ENCODE measurements at places on chromosomes 1 and 21.

DNA sequence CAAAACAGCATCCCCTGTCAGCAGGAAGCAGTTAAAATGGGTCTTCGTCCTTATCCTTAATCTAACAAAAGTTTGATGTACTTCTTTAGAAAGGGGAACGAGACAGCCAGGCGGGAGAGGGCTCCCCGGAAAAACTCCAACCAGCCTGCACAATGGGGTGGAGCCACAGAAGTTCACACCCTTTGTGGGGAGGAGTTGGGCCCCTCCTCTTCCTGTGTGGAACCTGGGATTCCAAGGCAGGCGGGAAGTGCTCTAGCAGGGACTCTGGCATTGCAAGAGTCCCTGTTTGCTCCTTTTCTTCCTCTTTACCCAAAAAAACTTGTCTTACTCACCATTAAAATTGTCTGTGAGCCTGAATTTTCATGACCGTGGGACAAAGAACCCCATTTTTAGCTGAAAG is 47.7 kb downstream of the FCRL5 start:
- no peak overlapping the region for H3K4me3 ChIP-seq
- no peaks in the 10 kb centered on the region for H3K4me1 ChIP-seq
- H3K27me3 ChIP-seq = no peaks in the 10 kb centered on the region
- H3K36me3 ChIP-seq = no peaks in the 10 kb centered on the region
- no peak for DNase-seq

- peaks cover 28% of the 10 kb centered on the region for H3K27me3 ChIP-seq
- no peaks in the 10 kb centered on the region for H3K36me3 ChIP-seq
- no peak for DNase-seq
- peaks cover 8% of the 10 kb centered on the region for H3K4me1 ChIP-seq
- no peak overlapping the region for H3K27ac ChIP-seq
Measured at GRCh38 chr21:45250272-45250671, 37.4 kb downstream of the POFUT2 start.

DNA sequence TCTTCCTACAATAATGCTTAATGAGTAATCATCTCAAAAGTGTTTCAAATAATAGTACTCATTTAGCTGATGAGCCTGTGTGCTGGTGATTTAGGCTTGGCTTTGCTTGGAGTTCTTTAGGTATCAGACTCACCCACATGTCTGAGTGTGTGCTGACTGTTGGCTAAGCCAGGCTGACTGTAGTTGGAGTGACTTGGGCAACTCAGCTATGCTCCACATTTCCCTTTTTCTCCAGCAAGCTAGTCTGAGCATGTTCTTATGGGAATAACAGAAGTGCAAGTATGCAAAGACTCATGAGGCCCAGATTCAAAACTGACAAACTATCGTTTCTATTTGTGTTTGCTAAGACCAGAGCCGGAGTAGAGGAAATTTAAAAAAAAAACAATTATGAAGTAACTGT is 99.0 kb upstream of the ADGRL4 start:
- H3K4me3 ChIP-seq = no peak overlapping the region
- DNase-seq = no peak
- H3K4me1 ChIP-seq = no peaks in the 10 kb centered on the region
- no peaks in the 10 kb centered on the region for H3K27me3 ChIP-seq

DNA sequence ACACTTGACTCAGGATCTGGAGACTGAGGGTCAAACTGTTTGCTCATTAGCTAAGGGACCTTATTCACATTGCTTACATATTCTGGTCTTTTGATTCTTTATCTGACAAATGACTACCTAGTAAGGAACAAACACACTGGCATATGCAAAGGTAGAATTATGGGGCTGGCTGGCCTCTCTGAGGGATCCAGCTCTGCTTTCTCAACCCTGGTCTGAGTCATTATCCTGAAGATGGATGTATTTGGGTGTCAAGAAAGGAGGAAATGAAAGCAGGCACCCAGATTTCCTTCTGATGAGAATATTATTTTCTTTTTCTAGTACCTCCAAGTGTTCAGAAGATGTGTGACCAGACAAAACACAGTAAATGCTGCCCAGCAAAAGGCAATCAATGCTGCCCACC is 6.0 kb downstream of the SMCP start:
- H3K27ac ChIP-seq = no peak overlapping the region
- H3K27me3 ChIP-seq = no peaks in the 10 kb centered on the region
- no peaks in the 10 kb centered on the region for H3K36me3 ChIP-seq
- no peak for DNase-seq

DNA sequence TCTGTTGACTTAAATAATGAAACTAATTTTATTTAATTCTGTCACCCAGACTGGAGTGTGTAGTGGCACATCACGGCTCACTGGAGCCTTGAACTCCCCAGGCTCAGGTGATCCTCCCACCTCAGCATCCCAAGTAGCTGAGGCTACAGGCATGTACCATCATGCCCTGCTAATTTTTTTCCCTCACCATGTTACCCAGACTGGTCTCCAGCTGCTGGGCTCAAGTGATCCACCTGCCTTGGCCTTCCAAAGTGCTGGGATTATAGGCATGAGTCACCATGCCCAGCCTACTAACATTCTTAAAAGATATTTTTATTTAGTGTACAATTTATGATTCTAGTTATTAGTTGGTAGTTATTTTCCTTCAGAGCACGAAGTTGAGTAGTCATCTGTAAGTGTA is 49.5 kb downstream of the NRDC start:
- peak; percentile 33 for DNase-seq
- H3K4me3 ChIP-seq = no peak overlapping the region
- no peak overlapping the region for H3K27ac ChIP-seq
- H3K36me3 ChIP-seq = peaks cover 4% of the 10 kb centered on the region

GRCh38 chr1:220967911-220968310 is 88.7 kb downstream of the HLX start:
- no peak for DNase-seq
- no peak overlapping the region for H3K27ac ChIP-seq

DNA sequence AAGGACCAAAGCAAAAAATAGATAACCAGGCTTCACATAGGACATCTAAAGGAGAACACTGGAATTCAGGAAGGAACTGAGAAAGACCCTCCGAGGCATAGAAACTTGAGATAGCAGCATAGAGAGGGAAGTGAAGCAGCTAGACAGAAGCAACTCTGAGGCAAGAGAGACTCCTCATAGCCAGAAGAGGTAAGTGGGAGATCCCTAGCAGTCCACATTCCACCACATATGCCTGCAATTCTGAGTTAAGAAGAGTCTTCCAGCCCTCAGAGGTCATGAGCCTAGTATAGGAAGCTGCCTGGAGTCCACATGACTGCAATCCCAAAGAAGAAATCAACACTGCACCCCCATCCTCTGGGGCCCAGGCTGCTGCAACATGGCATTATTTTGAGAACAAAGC is 13.9 kb upstream of the FGGY start:
- H3K4me3 ChIP-seq = no peak overlapping the region
- H3K4me1 ChIP-seq = peaks cover 14% of the 10 kb centered on the region
- no peaks in the 10 kb centered on the region for H3K27me3 ChIP-seq

DNA sequence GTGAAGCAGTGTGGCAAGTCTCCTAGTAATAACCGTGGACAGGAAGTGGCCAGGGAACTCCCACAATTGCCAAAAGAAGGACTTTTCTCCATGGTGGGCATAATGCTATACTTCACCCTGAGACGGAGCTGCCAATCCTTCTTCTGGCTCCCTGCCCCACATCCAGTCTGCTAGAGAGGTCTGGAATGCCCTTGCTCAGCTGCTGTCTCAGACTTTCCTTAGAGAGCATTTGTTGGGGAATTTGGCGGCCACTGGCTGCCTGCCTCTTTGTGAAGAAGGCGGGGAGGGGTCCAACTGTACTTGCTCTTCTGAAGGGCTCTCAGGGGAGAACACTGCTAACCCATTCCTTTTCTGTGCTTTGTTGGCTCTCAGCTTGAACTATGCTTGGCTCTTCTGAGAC is 123.7 kb upstream of the EDN2 start:
- no peak overlapping the region for H3K4me3 ChIP-seq
- no peak overlapping the region for H3K27ac ChIP-seq
- no peak for DNase-seq
- H3K4me1 ChIP-seq = no peaks in the 10 kb centered on the region
- no peaks in the 10 kb centered on the region for H3K27me3 ChIP-seq
- no peaks in the 10 kb centered on the region for H3K36me3 ChIP-seq

GRCh38 chr1:195082183-195082582 is 1526.1 kb downstream of the KCNT2 start:
- no peak for DNase-seq
- no peak overlapping the region for H3K4me3 ChIP-seq
- H3K36me3 ChIP-seq = no peaks in the 10 kb centered on the region
- H3K27ac ChIP-seq = no peak overlapping the region
- H3K27me3 ChIP-seq = no peaks in the 10 kb centered on the region
- no peaks in the 10 kb centered on the region for H3K4me1 ChIP-seq

- DNase-seq = no peak
- H3K36me3 ChIP-seq = no peaks in the 10 kb centered on the region
- no peak overlapping the region for H3K27ac ChIP-seq
- peaks cover 2% of the 10 kb centered on the region for H3K4me1 ChIP-seq
- no peak overlapping the region for H3K4me3 ChIP-seq
Measured at GRCh38 chr1:70415882-70416281, 4.8 kb downstream of the CTH start.

DNA sequence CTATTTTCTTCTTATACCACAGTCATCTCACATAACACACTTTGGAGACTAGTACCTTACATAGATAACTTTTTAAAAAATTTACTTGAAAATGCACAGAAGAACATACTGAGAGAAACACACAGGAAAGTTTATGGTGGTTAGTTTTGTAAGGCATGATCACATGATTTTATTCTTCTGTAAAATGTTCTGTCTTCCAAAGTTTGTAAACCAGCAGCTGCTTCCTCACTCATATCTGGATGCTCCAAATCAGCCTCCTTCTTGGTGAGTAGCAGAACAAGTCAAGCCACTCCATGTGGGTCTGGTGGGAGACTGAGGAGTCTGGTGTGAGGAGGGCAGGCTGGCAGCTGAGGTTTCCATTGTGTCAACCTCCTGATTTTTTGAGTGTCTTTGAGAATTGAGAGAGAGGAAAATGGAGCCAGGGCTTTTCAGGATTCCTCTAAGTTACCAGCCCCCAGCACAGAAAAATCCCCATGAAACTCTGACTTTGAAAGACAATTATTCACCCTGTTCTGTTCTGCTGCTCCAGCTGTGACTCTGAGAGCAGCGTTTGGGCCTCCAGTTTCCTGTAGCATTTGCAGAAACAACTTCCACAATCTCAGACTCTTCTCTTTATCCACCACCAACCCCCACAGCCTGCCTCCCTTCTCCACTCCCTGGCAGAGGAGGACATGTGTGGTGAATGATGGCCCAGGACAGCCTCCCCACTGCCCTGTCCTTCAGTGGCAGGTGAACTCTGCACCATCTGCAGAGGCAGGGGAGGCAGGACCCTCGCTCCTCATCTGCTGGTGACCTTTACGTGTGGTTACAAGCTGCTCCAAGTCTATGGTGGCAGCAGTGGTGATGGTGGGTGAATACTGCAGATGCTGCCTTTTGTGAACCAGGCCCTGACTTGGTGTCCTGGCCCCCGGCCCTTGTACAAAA is 82.3 kb downstream of the FCRL5 start:
- DNase-seq = no peak
- no peaks in the 10 kb centered on the region for H3K27me3 ChIP-seq
- no peaks in the 10 kb centered on the region for H3K36me3 ChIP-seq
- no peaks in the 10 kb centered on the region for H3K4me1 ChIP-seq
- no peak overlapping the region for H3K27ac ChIP-seq

GRCh38 chr21:32173121-32173724 is 105.6 kb downstream of the MIS18A start:
- H3K36me3 ChIP-seq = no peaks in the 10 kb centered on the region
- no peaks in the 10 kb centered on the region for H3K27me3 ChIP-seq
- H3K4me1 ChIP-seq = no peaks in the 10 kb centered on the region

GRCh38 chr1:223208164-223209076 is 65.4 kb upstream of the TLR5 start:
- H3K27ac ChIP-seq = no peak overlapping the region
- no peaks in the 10 kb centered on the region for H3K27me3 ChIP-seq
- DNase-seq = no peak
- no peaks in the 10 kb centered on the region for H3K4me1 ChIP-seq
- H3K36me3 ChIP-seq = no peaks in the 10 kb centered on the region

DNA sequence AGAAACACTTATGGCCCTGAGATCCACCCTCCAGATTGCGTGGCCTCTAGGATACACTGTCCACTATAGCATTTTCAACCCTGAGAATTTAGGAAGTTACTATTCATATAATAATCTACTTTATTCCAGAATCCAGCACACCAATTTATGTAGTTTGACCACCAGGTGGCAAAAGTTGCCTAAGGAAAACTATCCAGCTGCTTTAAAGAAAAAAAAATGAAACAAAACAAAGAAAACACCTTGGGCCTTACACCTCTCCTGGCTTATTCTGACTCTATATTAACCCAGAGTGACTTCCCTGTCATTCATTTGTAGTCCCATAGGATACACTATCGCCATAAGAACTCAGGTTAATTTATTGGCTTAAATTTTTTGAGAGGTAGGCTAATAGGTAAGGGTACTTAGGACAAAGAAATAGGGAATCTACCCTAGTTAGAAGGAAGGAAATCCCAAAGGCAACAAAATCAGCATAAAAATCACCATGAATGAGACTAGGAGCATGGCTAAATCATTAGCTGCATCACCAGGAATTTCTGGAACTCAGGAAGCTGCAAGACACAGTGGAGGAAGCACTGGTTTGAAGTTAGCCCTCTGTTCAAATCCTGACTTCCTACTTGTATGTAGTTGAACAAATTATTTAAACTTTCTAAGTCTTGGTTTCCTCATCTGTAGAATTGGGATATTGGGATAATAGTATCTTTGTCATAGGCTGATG is 107.5 kb downstream of the SPAG17 start:
- H3K27me3 ChIP-seq = no peaks in the 10 kb centered on the region
- no peaks in the 10 kb centered on the region for H3K36me3 ChIP-seq
- no peak overlapping the region for H3K4me3 ChIP-seq
- DNase-seq = no peak
- H3K27ac ChIP-seq = no peak overlapping the region

DNA sequence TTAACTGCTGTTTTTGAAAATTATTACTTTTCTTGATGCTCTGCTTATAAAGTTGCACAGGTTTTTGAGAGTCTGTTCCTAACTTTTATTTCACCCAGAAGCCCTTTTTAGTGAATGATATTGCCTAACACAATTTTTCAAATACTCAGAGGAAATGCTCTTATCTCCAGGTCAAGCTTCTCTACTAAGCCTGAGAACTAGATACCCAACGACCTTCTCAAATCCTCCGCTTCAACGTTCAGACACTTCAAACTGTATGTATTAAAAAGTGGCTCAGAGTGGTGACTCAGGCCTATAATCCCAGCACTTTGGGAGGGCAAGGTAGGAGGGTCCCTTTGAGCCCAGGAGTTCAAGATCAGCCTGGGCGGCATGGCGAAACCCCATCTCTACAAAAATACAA is 88.5 kb downstream of the ASH1L start:
- no peaks in the 10 kb centered on the region for H3K4me1 ChIP-seq
- H3K4me3 ChIP-seq = no peak overlapping the region
- H3K27ac ChIP-seq = no peak overlapping the region
- no peak for DNase-seq
- H3K36me3 ChIP-seq = peaks cover 8% of the 10 kb centered on the region

GRCh38 chr1:229336345-229336744 is 6.5 kb downstream of the CCSAP start:
- H3K4me1 ChIP-seq = no peaks in the 10 kb centered on the region
- no peak overlapping the region for H3K4me3 ChIP-seq
- H3K36me3 ChIP-seq = no peaks in the 10 kb centered on the region
- no peak for DNase-seq
- H3K27ac ChIP-seq = no peak overlapping the region
